ENCODE measurements at places on chromosomes 13 and 19.

- no peak for DNase-seq
These were observed 7.7 kb upstream of the SLC25A15 start for GRCh38 chr13:40781717-40782116.

GRCh38 chr13:31781064-31781463, 41.7 kb downstream of the RXFP2 start:
- DNase-seq, result no peak

GRCh38 chr19:17687141-17687856, 855 bp downstream of the UNC13A start:
- DNase-seq, result peak; percentile 40

- DNase-seq, result no peak
These were observed 59.6 kb downstream of the GPALPP1 start for GRCh38 chr13:45048890-45049407.

- no peak for DNase-seq
These were observed 52.4 kb downstream of the TEX29 start for GRCh38 chr13:111372651-111373425.

- no peak for DNase-seq
These were observed 34.5 kb downstream of the MTUS2 start for GRCh38 chr13:28854657-28855056.

DNA sequence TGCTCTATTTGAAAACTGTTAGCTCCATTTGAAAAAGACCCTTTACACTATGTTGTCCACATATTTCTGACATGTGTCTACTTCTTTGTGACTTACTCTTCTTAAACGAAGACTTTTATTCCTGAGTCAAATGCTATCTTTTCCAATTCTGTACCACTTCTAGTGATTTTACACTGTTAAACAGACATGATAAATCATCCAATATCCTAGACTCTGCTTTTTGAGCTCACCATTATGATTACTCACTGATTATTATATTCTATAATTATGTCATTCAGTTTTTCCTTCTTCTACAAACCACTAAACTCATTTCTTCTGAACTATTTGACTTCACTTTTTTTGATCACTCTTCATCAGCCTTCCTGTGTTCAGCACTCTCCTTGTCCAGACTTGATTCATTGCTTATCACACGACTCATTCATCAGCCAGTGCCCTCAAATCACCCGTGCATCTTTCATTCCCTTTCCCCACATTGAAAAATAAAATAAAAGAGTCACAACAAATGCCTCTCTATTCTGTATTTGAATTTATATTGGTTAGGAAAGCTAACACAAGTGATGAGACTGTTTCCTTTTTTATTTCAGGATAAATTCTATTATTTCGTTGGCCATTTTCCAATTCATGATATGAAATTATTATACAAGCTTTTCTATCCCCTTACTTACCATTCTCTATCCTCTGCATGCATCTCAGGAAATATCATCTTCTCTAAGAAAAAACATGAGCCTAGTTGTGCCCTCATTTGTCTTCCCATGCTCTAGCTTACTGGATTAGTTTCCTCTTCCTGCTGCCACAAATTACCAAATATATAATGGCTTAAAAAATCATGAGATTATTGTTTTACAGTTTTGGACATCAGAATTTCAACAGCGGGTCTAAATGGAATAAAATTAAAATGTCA, 1482.1 kb upstream of the MIR17HG start:
- DNase-seq, result no peak

GRCh38 chr13:102536695-102537485, 59.9 kb upstream of the TPP2 start:
- no peak for DNase-seq

DNA sequence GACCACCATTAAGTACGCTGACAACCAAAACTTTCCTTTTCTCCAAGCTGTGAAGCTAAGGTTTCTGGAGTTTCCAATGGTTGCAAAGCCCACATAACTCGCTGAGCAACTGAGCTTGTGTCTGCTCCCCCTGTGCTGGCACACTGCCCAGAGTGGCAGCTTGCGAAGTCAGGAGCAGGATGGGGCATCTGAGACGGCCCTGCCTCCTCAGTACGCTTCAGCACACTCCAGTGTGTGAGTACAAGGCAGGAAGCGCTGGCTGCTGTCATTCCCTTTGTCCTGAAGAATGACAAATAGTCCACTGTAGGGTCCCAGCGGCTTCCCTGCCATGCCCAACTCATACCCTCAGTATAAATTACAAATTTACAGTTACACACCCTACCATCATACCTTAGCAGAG, 51.5 kb downstream of the SKA3 start:
- DNase-seq, result no peak

DNA sequence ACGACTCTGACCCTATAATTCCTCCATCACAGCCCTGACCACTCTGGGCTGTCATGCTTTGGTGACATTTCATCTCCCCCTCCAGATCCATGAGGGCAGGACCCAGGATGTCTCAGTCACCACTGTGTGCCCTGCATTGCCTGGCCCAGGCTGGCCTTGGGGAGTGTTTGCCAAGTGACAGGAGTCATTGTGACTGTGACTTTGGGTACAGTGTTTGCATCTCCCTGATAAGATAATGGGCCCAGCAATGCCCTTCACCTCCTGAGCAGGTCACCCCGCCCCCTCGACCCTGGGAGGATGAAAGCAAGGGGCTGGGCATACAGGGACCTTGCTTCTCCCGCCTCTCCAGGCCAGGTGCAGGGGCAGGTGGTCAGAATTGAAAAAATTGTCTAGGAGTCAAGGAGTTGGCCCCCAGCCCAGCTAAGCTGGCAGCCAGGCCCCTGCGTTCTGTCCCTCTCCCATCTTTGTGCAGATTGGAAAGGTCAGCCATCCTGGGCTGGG, 5.9 kb upstream of the ATP4A start:
- DNase-seq, result no peak

GRCh38 chr19:13872339-13872694, 4.6 kb upstream of the NANOS3 start:
- no peak for DNase-seq

- DNase-seq, result peak; percentile 85
These were observed 3.9 kb upstream of the PLPP2 start for GRCh38 chr19:294946-295686.

DNA sequence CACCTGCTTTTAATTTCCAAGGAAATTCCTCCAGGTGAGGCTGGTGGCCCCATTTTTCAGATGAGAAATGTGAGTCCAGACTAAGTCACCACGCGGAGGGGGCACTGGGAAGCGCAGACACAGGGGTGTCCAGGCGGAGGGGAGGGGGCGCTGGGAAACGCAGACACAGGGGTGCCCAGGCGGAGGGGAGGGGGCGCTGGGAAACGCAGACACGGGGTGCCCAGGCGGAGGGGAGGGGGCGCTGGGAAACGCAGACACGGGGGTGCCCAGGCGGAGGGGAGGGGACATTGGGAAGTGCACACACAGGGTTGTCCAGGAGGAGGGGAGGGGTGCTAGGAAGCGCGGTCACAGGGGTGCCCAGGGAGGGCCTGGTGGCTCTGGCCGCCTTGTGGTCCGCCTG, 3.5 kb downstream of the GRK1 start:
- no peak for DNase-seq

DNA sequence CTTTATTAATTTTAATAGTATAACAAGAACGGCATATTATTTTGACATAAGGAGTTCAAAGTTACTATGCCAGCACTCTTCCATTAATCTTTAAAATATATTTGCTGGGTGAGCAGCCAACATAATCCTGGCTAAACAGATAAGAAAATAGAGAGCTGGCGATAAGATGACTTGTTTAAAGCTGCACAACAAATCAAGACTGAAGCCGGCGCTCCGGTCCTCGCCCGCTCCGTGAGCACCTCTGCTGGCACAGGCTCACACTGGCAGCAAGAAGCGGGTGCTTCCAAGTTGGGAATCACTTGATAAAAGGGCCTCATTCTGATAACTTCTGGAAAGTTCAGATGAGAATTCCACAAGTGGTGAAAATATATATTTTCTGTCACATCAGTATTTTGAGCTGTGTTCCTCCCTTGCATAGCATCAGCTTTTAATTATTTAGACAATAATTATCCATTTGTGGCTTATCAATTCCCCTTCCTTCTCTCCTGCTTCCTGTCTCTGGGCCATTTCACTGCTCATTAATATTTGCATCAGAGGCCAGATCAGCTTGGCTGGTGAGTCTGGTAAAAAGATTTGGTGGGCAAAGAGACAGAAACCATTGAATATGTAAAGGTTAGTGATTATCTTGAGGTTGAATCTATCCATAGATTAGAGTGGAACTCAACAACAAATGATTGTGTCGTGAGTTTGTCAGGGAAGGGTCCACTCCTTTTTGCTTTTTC, 205.3 kb downstream of the MZT1 start:
- no peak for DNase-seq

GRCh38 chr19:46731584-46731983, 14.3 kb upstream of the FKRP start:
- DNase-seq, result no peak

- DNase-seq, result no peak
These were observed 53.0 kb downstream of the ZAR1L start for GRCh38 chr13:32262165-32262564.

DNA sequence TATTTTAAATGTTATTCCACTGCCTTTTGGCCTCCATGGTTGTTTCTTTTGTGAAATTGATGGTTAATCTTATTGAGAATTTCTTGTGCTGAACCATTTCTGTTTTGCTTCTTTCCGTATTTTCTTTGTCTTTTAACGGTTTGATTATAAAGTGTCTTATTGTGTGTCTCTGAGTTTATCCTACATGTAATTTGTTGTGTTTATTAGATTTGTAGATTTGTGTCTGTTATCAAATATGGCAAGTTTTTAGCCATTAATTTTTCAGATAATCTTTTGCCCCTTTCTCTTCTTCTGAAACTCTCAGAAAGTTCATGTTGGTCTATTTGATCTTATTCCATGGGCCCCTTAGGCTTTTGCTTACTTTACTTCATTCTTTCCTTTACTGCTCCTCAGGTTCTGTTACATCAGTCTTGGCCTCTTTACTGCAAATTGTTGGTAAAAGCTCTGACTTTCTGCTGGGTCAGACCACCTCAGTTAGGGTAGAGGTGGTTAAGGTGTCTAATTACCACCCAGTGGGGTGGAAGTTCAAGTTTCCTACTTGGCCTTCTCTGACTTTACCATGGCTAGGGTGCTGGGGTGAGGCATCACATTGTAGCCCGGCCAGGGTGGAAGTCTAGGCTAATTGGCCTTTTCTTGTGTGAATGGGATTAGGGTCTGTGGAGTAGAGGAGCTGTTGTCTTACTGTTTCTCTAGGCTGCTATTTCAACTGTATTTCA, 58.3 kb downstream of the ZMYM2 start:
- DNase-seq, result no peak

GRCh38 chr13:112643759-112644459, 45.9 kb upstream of the ATP11A start:
- no peak for DNase-seq

GRCh38 chr19:17830567-17831418, 9.5 kb upstream of the INSL3 start:
- DNase-seq, result peak; percentile 74

DNA sequence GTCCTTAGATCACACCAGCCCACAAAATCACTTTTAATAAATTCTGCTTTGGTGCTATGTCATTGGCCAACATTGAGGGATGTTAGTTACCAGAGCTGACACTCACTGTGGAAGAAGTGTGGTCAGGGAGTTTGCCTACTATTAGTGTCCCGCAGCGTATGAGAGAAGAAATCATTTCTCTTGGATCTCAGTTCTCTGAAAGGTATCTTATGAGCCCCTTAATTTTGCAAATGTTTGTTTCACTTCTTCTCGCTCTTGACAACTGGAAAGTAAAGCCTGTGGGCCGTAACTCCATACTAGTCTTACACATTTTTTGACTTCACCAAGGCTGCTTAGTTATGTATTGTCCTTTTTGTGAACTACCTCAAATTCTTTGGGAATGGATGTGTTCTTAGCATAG, 80.9 kb downstream of the FLT1 start:
- no peak for DNase-seq

DNA sequence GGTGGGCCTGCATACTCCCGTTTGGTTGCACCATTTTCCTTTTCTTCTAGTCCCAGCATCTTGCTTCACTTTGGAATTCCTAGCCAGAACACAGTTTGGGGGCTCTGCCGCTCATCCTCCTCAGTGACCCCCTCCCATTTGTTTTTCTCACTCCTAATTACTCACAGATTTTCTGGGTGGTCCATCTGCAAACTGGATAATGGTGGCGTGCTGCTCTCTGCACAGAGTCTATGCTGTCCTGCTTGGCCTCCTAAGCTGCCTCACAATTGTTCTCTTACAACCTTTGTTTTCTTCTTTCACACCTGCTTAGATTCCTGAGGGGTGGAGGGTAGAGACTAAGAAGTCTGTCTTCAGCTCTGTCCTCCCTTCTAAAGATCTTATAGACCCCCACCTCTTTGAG, 80.8 kb downstream of the SHISA2 start:
- no peak for DNase-seq

DNA sequence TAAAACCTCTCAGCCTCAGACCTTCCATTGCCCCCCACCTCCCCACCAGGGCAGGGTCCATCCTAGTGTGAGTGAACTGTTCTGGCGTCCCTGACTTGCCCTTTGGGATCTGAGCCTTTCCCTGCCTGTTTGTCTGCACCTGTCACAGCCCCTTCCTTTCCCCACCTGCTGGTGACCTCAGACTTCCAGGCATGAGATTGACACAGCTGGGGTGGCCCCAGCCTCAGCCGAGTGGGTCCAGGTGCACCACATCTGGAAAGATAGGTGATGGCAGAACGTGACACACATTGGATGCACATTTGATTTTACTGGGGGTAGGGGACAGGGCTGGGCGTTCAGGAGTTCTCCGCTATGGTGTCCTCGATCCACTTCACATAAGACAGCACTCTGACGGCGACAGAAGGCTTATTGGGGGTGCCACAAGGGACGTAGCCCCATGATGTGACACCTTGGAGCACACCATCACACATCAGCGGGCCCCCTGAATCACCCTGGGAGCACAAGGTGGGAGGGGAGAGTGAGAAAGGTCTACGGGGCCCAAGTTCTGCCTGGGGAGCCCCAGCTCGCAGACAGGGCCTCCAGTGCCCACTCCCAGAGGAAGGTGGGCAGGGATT, 4.6 kb downstream of the KLK1 start:
- DNase-seq, result no peak

- DNase-seq, result no peak
These were observed 216.5 kb downstream of the EFNB2 start for GRCh38 chr13:106318941-106319411.

Data from GM20000 (cell line).